H1 (cell line): ENCODE measurements at places on chromosomes 16 and 17. TPM values are rescaled to one million over a fixed set of nuclear protein-coding genes. Genes with fewer than 3 reads are reported as not detected.

The ZNF205 gene
- 17.0 and 19.1 TPM in 2 replicates for total RNA-seq

The KCNAB3 gene
- 2.3 and 2.4 TPM in 2 replicates for total RNA-seq

The TP53TG3B gene
- not detected in 2 replicates for total RNA-seq

The ALOX12B gene
- total RNA-seq: not detected in 2 replicates

The PGAP6 gene
- total RNA-seq: 86.8 and 92.9 TPM in 2 replicates

The RASD1 gene
- total RNA-seq: 1.8 and 2.6 TPM in 2 replicates

The GPRC5B gene
- 106 and 109 TPM in 2 replicates for total RNA-seq

The ZNF594 gene
- 14.3 and 15.5 TPM in 2 replicates for total RNA-seq

The AANAT gene
- not detected in 2 replicates for total RNA-seq

The NPIPB13 gene
- 13.5 and 15.5 TPM in 2 replicates for total RNA-seq

The CARD14 gene
- total RNA-seq: not detected in 2 replicates

The HSDL1 gene
- total RNA-seq: 55.7 and 58.5 TPM in 2 replicates

The ABCC11 gene
- total RNA-seq: not detected in 2 replicates

The RBFOX1 gene
- 2.8 and 3.1 TPM in 2 replicates for total RNA-seq

The INCA1 gene
- 1.1 and 1.4 TPM in 2 replicates for total RNA-seq

The HASPIN gene
- total RNA-seq: 29.4 and 29.5 TPM in 2 replicates

The TMEM238L gene
- not detected in 2 replicates for total RNA-seq

The THOC6 gene
- 78.5 and 82.9 TPM in 2 replicates for total RNA-seq

The CTRL gene
- 1.7 and 5.0 TPM in 2 replicates for total RNA-seq

The TERB1 gene
- not detected in 2 replicates for total RNA-seq

The PPM1E gene
- total RNA-seq: 9.4 and 10.4 TPM in 2 replicates
